ENCODE measurements at places on chromosomes 1 and 21.

GRCh38 chr1:115190540-115191170, 101.4 kb upstream of the TSPAN2 start:
- DNase-seq: no peak

GRCh38 chr1:24830680-24831272, 85.5 kb downstream of the CLIC4 start:
- DNase-seq: no peak

GRCh38 chr1:175269151-175269550, 76.6 kb upstream of the KIAA0040 start:
- DNase-seq: no peak

- DNase-seq: no peak
These were observed 1.3 kb upstream of the LYST start for GRCh38 chr1:235867903-235868469.

- no peak for DNase-seq
These were observed 43.9 kb downstream of the HSPG2 start for GRCh38 chr1:21893046-21893805.

DNA sequence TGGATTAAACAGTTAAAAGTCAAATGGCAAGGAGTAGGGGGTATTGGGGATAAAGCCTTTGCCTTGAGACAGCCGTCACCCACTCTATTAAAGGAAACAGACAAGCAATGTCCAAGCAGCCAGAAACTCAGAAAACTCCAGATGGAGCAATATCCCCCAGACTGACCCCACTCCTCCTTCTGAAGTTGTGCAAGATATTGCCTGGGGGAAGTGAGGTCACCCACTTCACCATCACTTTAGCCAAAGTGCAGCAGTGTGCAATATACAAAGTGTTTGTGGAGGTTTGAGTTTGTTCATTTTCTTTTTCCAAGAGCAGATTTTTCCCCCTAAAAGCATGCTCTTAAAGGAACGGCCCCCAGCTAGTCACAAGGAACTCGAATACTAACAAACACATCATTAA, 125.1 kb downstream of the ETS2 start:
- DNase-seq: no peak

- peak; percentile 22 for DNase-seq
These were observed 63.3 kb upstream of the LRRC8D start for GRCh38 chr1:89757532-89757931.

- peak; percentile 75 for DNase-seq
These were observed 12.1 kb upstream of the GJB5 start for GRCh38 chr1:34742667-34743270.

- DNase-seq: no peak
These were observed 56.0 kb downstream of the TTLL7 start for GRCh38 chr1:83942914-83943313.

Measured in amygdala (tissue), 56 donors.